PC-9 (cell line): ENCODE measurements at places on chromosomes 5 and 9.

DNA sequence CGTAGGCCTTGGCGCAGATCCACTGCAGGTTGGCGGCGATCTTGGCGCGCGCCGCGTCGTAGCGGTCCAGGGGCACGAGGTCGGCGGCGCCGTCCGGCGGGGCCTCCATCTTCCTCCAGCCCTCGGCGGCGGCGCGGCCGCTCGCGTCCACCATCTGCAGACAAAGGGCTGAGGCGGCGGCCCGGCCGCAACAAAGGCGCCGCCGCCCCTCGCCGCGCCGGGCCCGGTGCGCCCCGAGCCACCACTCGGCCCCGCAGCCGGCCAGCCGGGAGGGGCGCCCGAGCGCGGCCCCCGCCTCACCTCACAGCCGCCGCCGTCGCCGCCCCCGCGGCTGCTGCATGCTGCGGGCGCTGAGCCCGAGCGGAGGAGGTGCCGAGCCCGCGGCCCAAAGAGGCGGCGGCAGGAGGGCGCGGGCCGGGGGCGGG, 328 bp downstream of the CAMSAP1 start:
- no peak overlapping the region for H3K27ac ChIP-seq
- DNase-seq = no peak
- no peak overlapping the region for H3K4me3 ChIP-seq
- H3K4me1 ChIP-seq = 0 out of 2 replicates have a peak, but pooled peaks cover 6% of the 10 kb centered on the region

DNA sequence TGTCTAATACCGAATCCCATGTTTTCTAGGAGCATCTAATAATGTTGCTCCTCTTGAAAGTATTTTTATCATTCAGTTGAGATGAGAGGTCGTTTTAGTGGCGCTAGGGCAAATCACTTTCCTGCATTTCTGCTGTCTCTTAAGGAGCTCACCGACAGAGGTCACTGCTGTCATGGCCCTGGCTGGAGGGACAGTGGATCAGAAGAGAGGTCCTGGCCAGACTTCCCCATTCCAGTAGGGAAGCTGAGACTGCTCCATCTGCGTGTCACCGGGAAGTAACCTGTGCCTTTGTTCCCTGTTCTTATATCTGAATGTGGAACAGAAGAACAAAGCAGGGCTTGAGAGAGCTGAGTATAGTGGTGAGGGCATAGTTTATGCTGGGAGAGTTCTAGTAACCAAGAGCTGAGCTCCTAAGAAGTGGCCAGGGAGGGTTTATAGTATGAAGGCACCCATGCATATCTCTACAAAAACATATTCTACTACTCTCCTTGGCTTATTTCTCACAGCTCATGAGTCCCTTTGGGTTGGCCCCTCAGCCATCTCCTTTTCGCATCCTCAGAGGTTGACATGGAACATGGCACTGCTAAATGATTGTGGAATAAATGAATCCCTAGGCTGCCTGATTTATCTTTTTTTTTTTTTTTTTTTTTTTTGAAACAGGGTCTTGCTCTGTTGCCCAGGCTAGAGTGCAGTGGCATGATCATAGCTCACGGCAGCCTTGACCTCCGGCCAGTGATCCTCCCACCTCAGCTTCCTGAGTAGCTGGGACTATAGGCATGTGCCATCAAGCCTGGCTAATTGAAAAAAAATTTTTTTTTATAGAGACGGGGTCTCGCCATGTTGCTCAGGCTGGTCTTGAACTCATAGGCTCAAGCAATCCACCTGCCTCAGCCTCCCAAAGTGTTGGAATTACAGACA, 27.2 kb downstream of the ATP6V0E1 start:
- H3K4me3 ChIP-seq = no peak overlapping the region
- DNase-seq = no peak
- H3K4me1 ChIP-seq = peaks cover 17% of the 10 kb centered on the region
- no peak overlapping the region for H3K27ac ChIP-seq
- H3K36me3 ChIP-seq = 0 out of 2 replicates have a peak, but pooled peaks cover 3% of the 10 kb centered on the region

GRCh38 chr5:124512952-124513632, 233.3 kb downstream of the ZNF608 start:
- no peaks in the 10 kb centered on the region for H3K4me1 ChIP-seq
- H3K27ac ChIP-seq = no peak overlapping the region
- no peaks in the 10 kb centered on the region for H3K27me3 ChIP-seq
- H3K36me3 ChIP-seq = no peaks in the 10 kb centered on the region

DNA sequence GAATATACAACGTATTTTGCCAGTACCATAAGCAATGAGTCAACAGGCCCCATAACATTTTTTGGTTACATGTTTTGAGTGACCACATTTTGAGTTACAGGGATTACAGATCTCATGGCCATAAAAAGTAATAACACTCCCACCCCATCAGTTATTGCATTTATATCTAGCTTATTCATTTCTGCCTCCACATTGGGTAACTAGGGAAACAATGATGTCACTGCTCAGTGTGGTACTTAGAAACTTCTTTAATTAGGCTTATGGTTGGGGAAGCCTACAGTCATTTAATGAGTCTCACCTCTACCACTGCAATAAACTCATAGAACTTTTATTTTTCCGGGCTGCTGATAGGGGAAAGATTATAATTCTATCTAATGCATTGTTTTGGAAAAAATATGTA, 39.9 kb upstream of the SMIM15 start:
- H3K4me1 ChIP-seq = no peaks in the 10 kb centered on the region
- DNase-seq = no peak
- H3K36me3 ChIP-seq = no peaks in the 10 kb centered on the region
- no peak overlapping the region for H3K27ac ChIP-seq
